ENCODE measurements at places on chromosomes 2 and 18.

GRCh38 chr18:77249569-77250500 is at the start of gene GALR1:
TSS of gene GALR1 (plus strand) at chr18:77249848. CDS start at chr18:77250549, 701 bp downstream.
- DNase-seq, result no peak

- DNase-seq, result no peak
Observed at GRCh38 chr2:175792199-175792598, 209.9 kb downstream of the LNPK start.

DNA sequence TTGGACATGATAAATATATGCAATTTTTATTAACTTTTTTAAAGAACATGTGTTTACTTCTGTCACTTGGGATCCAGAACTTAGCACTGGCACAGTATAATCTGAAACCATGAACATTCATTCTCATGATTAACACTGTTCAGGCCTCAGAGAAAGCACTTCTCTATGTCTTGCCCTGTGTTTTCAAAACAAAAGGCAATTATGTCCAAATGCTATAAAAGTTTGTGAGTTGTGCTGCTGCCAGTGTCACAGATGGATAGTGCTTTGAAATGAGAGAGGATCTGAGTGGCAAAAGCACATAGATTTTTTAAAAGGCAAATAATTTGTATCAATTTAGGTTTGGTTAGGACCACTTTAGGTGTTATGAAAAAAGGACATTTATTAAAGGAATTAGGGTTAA is 470.5 kb upstream of the FAM98A start:
- DNase-seq, result no peak

GRCh38 chr2:164932377-164932776 is 22.9 kb downstream of the SLC38A11 start:
- no peak for DNase-seq

- DNase-seq, result no peak
Observed at GRCh38 chr2:27154488-27154887, 5.7 kb downstream of the TCF23 start.

DNA sequence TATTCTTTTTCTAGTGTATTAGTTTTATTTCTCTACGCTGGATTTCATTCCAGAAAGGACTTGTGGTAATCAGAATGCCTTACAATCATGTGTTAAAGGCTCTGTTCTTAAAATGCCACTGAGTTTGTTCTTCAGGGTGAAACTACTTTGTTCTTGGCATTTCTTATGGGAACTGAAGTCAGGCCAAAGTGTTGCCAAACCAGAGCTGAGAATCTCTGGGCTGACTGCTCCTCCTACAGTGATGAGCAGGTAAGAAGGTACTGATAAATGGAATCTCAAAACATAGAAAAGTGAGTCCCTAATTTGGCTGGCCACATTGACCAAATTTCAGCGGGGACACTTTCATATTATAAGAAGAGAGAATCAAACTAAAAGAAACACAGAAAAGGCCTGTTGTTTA is 55.1 kb upstream of the ZNF397 start:
- no peak for DNase-seq

GRCh38 chr2:206084870-206085741 is 868 bp downstream of the INO80D start:
- DNase-seq, result peak; percentile 14

DNA sequence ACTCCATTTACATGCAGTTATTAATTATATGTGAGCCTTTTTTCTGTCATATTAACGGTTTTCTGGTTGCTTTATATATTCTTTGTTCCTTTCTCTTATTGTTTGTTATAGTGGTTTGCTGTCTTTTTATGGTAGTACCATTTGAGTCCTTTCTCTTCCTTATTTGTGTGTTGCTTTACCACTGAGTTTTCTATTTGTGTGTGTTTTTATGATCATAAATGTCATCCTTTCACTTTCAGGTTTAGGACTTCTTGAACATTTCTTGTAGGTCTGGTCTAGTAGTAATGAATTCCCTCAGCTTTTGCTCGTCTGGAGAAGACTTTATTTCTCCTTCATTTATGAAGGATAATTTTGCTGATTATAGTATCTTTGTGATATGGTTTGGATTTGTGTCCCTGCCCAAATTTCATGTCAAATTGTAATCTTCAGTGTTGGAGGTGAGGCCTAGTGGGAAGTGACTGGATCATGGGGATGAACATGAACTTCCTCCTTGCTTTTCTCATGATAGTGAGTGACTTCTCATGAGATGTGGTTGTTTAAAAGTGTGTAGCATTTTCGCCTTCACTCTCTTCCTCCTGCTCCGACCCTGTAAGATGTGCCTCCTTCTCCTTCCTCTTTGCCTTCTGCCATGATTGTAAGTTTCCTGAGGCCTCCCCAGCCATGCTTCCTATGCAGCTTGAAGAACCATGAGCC is 11.5 kb downstream of the GCC2 start:
- no peak for DNase-seq

GRCh38 chr2:191209340-191209739 is 35.9 kb upstream of the MYO1B start:
- no peak for DNase-seq

- no peak for DNase-seq
Observed at GRCh38 chr2:31810200-31810917, 200.4 kb downstream of the MEMO1 start.

- no peak for DNase-seq
Observed at GRCh38 chr2:8168022-8168717, 513.7 kb upstream of the ID2 start.

- DNase-seq, result no peak
Observed at GRCh38 chr2:96773922-96774321, 13.2 kb downstream of the CNNM4 start.

- DNase-seq, result no peak
Observed at GRCh38 chr2:23065936-23066335, 319.0 kb upstream of the KLHL29 start.

GRCh38 chr2:124489686-124490085 is 464.6 kb downstream of the CNTNAP5 start:
- DNase-seq, result no peak

DNA sequence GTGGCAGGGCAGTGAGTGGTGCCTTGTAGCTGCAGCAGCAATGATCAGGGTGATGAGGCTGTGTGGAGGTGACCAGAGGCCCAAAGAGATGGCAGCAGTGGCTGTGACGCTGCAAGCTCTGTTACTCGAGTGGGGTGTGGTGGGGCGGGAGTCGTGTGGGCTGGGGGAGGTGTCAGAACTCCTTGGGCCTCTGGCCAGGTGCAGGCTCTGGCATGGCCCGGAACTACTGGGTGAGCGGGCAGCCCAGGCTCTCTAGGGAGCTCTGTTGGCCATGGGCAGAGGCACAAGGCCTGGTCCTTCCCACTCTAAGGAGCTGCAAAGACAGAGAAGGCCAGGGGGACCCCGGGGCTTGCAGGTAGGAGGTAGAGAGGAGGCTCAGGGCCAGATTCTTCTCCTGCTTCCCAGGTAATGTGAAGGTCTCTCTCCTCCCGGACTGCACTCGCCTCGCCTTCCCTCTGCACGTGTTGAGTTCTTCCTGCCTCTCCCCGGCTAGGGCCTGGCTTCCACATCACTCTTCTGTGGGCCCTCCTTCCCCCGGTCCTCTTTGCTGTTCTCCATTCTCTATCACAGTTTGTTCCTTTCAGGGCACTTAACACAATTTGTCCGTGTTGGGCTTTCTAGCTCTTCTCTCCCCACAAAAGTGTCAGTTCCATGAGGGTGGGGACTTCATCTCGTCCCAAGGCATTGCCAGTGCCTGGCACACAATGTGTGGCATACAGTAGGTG is 114.8 kb downstream of the MCFD2 start:
- DNase-seq, result no peak

GRCh38 chr2:39715095-39715494 is 49.4 kb downstream of the TMEM178A start:
- DNase-seq, result no peak

GRCh38 chr2:185274718-185275484 is 463.7 kb upstream of the FSIP2 start:
- DNase-seq, result no peak

DNA sequence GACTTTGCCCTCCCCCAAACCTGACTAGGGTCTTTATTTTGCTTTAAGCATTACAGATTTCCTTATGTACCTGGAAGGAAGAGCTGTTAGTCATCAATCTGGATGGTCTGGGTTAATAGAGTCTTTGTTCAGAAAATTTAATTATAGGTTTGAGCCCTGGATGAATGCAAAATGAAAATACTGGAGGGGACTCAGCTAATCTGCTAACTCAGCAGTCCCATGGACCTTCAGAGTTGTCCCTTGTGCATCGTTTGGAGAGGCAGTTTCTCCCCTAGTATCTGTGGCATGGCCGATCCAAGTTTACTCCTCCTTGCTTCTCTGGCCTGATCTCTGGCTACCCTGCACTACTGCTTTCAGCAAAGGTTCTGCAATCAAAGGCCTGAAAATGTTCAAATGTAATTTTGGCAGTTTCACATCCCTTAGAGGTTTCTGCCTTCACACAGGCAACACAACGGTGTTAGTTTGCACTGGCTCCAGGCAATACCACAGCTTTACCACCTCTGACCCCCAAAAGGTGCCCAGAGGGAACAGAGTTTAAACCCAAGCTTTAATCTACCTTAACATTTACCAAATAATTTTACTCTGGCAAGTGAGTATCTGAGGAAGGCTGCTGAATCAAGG is 134.3 kb downstream of the THADA start:
- no peak for DNase-seq

DNA sequence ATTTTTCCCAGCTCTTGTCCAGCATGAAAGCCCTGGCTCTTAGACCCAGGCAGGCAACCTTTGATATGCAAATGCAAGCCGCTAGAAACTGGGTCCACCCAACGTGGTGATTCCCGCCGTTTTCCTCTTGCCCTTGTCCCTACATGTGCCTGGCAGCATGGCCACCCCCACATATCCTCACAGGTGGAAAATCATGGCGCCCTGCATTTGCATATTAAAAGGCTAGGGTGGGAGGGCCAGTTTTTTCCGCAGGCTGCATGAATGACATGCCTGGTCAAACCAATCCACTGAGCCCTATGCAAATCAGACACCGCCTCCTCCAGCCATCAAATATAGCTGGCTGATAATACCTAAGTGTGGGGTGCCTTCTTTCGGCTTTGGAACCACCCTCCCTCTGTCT is 1091.8 kb upstream of the NXPH2 start:
- DNase-seq, result no peak

- no peak for DNase-seq
Observed at GRCh38 chr18:58227361-58227930, 183.4 kb downstream of the NEDD4L start.

DNA sequence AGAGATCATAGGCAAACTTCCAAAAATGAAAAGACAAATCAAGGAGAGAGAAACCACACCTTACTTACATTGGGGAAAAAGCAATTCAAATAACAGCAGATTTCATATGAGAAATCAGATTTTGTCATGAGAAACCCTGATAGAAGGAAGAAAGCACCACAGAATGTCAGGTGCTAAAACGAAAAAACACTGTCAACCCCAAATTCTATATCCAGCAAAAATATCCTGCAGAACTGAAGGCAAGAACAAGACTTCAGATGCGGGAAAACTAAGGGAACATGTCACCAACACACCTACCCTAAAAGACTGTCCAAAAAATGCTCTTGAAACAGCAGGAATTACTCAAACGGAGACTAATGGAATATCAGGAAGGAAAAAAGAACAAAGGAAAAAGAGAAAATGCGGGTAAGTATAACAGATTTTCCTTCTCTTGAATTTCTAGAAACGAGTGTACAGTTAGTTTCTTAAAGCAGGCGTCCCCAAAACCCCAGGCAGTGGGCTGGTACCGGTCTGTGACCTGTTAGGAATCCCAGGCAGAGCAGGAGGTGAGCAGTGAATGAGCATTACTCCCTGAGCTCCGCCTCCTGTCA is 7.3 kb upstream of the ID2 start:
- no peak for DNase-seq

GRCh38 chr2:226742347-226742746 is 57.3 kb downstream of the IRS1 start:
- DNase-seq, result no peak

DNA sequence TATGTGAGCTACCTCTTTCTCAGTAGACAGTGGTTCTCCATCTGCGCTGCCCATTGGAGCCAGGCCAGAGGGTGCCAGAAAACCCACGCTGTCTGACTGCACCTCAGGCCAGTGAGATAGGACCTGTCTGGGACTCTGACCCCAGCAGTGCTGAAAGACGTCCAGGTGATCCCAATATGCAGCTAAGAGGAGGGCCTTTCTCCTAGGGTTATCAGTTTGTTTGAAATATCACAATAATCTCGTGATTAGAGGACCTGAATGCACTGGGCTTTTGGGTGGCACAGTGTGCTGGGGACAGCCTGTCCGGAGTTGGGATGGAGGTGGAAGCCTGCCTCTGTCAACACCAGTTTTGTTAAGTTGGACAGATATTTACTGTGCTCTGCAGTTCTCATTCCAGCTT is 216.3 kb downstream of the LDLRAD4 start:
- DNase-seq, result no peak

GRCh38 chr18:22136395-22136794 is 33.0 kb upstream of the GATA6 start:
- no peak for DNase-seq
